ENCODE measurements at places on chromosomes 3 and 15.
A peak's percentile ranks its signal among the peaks of the same experiment; 100 is the strongest.

DNA sequence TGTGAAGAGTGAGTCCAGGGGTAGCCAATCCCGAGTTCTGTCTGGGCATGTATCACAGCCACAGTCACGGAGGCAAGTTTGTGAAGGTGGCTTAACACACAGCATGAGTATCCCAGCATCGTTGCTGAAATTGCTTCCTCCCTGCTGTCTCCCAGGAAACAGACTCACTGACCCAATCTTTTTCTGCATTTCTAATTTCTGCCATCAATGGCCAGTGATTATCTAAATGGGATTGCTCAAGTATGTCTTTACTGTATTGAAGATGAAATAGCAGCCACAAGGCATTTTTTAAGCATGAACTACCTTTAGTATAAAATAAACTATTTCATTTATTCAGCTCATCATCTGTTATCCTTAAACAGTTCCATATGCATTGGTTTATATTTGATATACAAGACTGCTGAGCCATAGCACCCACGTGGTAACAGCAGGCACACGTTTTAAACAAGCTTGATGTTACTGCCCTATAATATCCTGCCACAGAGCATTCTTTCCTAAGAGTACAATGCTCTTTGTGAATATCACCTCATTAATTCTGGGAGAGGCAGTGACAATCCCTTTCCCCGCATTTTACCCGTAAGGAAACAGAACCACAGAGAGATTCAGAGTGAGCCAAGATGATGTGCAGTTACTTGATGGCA is 276.6 kb upstream of the THBS1 start:
- DNase-seq: peak; percentile 83

- no peak for DNase-seq
These were observed 19.8 kb downstream of the ZSCAN2 start for GRCh38 chr15:84620626-84621025.

- no peak for DNase-seq
These were observed 27.0 kb upstream of the KCTD6 start for GRCh38 chr3:58464866-58465265.

DNA sequence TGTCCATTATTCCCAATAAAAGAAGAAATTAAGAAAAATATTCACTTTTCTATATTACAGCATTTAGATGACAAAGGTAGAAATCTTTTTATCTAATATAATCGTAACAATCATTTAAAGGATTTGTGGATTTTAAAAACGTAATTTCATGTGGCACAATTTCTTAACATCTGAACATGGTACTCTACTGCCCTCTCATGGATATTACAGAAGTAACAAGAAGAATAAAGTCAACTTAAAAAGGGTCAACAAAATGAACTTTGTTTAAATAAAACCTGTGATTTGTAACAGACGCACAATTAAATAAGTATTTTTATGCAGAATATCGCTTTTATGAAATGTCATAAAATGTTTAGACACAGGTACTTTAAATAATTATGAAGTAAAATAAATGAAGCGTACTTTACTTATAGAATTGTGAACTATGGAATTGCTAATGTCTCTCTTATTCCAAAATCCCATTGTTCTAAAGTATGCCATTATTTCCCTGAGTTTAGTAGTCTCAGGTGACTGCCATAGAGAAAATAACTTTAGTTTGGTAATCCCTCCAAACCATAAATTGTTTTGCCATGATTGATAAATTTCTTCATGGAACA is 366.8 kb upstream of the ZNF385D start:
- DNase-seq: peak; percentile 3
